ENCODE measurements at places on chromosomes 3 and 15.
A peak's percentile ranks its signal among the peaks of the same experiment; 100 is the strongest.

GRCh38 chr3:33083958-33084357 is 13.0 kb downstream of the GLB1 start:
- DNase-seq = no peak

GRCh38 chr3:54421943-54422342 is 299.6 kb downstream of the CACNA2D3 start:
- DNase-seq = no peak

GRCh38 chr15:57919754-57920153 is 145.8 kb downstream of the ALDH1A2 start:
- DNase-seq = no peak

- DNase-seq = no peak
These were observed 3.1 kb downstream of the DMXL2 start for GRCh38 chr15:51619331-51620035.

GRCh38 chr3:114319453-114319852 is 25.6 kb downstream of the TIGIT start:
- no peak for DNase-seq

DNA sequence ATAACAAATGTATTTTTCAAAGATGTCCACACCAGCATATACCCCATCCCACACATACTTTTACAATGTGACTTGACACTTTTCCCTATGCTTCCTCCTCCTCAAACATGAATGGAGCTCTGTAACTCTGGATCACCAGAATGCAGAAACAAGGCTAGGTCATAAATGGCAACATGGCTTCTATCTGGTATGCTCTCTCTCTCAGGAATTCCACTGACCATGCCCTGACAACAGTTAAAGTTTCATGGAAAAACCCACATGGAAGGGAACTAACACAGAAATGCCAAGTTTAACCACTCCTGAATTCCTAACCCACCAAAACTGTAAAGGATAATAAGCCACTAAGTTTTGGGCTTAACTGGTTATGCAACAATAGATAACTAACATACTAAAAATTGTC is 19.9 kb downstream of the MYO9A start:
- no peak for DNase-seq

DNA sequence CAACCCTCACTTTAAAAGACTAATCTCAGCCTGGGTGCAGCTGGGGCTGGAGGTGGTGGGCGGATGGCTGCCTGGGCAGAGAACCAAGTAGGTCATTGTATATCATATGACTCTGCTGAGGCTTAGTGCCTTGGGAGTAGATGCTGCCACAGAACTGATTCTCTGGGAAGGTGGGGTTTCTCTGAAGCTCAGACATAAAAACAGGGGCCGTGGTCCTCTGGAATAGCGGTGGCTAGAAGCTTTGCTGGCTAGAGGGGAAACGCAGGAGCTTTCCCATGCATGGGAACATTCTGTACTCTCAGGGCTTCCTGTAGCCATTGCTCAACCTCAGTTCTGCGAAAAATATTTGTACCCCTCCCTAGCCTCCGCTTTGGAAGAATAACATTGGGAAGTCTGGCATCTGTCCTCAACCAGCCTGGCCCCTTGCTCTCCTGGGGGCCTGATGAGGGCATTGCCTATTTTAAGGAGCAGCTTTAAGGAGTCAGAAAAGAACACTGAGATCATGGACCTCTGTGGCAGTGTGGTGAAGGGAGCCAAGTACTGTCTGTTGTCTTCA is 14.7 kb downstream of the TIMP4 start:
- peak; percentile 4 for DNase-seq

DNA sequence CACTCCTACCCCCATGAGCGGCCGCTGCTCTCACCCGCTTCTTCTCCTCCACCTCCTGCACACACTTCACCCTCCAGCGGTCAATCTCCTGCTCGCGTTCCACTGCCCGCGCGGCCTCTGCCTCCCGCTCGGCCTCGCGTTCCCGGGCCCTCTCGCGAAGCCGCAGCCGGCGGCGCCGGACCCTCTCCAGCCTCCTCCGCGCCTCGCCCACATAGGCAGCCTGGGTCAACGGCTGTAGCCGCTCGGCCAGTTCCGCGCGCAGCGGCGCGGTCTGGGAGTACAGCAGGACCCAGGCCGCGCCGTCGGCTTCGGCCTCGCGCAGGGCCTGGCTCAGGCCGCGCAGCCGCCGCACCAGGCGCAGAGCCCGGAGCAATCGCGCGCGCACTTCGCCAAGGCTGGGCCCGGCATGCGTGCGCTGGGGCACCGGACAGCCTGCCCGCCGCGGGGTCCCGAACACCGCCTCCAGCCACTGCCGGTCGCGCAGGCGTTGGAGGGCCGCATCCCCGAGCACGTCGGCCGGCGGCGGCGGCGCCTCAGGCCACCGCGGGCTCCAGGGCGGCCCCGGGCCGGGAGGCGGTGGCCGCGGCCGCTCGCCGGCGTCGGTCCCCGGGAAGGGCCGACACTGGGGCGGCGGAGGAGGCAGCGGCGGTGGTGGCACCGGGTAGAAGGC is 595 bp downstream of the PDCD7 start:
- peak; percentile 34 for DNase-seq

- DNase-seq = no peak
These were observed 58.4 kb downstream of the ARRDC4 start for GRCh38 chr15:98018761-98019351.

DNA sequence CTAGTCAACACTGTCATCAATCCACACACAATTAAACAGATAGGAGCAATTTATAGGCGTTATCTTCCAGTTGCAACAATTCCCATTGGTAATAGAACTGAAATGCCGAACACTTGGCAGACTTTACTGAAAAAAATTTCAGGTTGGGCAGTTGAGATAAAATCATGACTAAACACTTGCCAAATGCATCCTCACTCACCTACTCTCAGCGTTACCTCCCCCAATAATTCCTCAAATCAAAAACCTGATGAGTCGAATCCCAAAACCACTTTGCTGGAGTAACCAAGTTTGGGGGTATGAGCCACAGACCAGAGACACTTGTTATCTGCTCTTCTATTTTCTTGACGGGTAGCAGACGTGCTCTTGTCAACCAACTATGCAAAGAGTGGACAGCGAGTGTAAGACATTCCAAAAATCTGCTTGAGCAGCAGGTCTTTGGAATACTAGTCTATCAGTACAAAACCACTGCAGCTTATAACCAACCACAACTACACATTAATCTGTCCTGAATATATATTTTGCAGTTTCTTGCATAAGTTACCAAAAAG is 30.3 kb downstream of the PPP1R2 start:
- DNase-seq = no peak

GRCh38 chr3:178623666-178624255 is 87.5 kb downstream of the KCNMB2 start:
- DNase-seq = no peak

DNA sequence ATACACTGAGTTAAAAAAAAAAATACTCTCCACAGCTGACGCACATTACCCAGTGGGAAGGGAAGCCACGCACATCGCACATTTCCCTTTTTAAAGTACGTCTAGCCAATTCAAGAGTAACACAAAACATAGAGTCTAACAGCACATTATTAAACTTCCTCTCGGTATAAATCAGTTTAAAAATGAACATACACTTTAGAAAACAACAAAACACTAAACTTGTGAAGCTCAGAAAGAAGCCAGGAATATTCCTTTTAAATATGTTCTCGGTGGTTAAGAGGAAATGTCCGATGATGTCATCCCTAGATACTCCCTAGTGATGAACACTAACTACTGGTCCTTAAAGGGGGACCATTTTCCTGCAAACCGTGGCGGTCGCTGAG is 721 bp downstream of the MYEF2 start:
- DNase-seq = peak; percentile 81

- DNase-seq = no peak
These were observed 96.9 kb downstream of the LINGO1 start for GRCh38 chr15:77535845-77536244.

GRCh38 chr3:125213364-125213755 is 812 bp upstream of the SLC12A8 start:
- DNase-seq = no peak

DNA sequence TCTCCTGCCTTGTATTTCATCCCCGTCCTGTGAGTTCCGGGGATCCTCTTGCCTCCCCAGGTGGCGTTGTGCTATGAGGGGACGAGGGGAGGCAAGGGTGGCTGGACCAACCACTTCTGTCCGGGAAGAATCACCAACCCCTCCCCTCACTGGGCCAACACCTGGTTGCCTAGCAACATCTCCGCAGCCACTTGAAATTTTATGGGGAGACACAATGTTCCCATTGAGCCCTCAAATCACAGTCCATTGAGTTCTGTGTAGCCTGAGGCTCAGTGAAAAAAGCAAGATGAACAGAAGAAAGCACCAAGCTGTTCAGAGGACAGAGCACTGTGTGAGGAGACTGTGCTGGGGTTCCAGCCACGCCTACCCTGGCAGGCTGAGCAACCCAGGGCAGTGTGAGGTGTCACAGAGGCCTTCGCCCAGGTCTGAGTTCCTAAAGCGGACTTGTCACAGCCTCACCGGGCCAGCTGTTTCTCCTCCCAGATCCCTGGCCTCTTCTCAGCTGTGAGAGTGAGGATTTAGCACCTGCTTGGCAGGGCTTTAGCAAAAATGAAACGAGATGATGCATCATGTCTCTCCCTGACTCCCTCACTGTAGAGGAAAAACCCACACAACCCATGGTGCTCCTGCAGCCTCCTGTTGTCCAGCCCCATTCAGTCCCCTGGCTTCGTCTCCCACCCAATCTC is 76.8 kb downstream of the ATP2B2 start:
- DNase-seq = peak; percentile 46

GRCh38 chr3:187521546-187521945 is 148.6 kb downstream of the SST start:
- DNase-seq = no peak

GRCh38 chr3:64693031-64693430 is 5.2 kb upstream of the ADAMTS9 start:
- no peak for DNase-seq

- no peak for DNase-seq
These were observed 81.7 kb downstream of the RYR3 start for GRCh38 chr15:33392453-33392852.

DNA sequence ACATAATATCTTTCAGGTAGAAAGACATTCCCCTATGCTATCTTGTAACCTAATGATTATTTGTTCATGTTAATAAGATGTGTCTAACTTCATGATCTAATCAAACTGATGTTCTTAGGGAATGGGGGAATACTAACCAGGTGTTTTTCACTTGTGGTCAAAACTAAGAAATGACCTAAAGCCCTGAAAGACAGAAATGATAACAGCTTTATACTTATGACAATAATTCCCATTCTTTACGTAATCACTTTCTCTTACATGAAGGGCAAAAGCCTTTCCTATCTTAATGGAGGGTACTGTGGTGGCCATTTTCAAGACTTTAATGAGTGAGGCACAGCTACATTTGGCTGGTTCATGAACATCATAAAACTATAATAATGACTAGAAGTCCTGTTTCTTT is 33.9 kb upstream of the MEIS2 start:
- no peak for DNase-seq

DNA sequence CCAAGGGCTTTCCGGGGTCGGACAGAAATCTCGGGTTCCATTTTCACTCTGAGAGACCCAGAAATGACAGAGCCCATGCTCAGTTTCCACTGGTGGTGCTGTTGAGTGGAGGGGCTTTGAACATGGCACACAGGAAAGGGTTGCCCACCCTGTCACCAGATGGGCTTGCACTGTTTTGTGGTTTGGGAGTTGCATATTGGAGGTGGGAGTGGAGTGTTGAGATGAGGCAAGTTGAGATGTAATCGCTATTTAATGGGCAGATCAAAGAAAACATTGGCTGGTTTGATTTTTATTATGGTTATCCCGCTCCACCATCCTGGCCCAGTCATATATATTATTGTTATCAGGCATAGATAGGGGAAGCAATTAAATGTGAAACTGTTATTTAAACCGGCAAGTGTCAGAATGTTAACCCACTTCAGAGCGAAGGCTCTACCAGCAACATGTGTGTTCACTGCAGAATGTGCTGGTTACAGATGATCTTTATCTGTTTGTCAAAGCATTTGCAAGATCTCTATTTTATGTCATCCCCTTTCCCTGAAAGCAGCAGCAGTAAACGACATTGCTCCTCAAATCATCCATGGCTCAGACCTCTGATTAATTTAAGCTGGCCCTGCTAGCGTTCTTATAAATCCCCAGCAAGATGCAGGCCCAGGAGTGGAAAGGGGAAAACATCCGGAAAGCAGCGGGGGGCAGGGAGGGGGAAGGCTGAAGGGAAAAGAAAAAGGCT is 58.3 kb upstream of the TSEN2 start:
- DNase-seq = no peak

DNA sequence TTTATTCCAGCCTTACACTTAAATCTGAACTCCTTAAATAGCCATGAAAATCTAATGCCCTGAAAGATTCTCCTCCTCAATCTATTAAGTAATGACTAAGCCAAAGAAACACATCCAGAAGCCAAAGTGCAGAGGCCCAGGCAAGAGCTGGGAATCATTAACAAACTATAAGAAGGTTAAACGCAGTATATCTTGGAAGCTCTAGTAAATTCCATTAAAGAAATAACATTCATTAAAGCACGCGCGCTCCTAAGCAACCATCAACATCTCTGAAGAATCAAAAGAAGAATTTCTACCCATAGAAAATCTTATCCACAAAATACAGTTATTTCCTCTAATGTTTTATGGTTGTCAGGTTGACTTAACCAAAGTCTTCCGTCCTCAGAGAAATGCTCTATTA is 29.5 kb downstream of the MB21D2 start:
- no peak for DNase-seq

GRCh38 chr3:36941658-36942057 is 3.2 kb downstream of the TRANK1 start:
- DNase-seq = no peak

- DNase-seq = no peak
These were observed 15.5 kb downstream of the SCN10A start for GRCh38 chr3:38800511-38800910.

DNA sequence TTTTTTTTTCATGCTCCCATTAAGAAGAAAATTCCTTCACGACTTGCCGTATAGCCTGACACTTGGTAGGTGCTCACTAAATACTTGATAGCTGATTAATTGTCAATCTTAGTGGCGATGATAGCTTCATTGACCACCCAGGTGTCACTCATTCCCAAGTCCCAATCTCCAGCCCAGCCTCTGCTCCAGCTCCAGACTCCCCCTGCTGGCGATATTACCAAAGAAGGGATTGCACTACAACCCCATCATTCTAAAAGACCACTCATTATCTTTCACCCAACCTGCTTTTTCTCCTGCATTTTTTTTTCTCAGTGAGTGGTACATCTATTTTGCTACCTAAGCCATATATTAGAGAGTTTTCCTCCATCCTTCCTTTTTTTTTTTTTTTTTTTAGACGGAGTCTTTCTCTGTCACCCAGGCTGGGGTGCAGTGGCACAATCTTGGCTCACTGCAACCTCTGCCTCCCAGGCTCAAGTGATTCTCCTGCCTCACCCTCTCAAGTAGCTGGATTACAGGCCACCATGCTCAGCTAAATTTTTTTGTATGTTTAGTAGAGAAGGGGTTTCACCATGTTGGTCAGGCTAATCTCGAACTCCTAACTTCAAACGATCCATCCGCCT is 19.5 kb upstream of the COMMD2 start:
- DNase-seq = peak; percentile 59

DNA sequence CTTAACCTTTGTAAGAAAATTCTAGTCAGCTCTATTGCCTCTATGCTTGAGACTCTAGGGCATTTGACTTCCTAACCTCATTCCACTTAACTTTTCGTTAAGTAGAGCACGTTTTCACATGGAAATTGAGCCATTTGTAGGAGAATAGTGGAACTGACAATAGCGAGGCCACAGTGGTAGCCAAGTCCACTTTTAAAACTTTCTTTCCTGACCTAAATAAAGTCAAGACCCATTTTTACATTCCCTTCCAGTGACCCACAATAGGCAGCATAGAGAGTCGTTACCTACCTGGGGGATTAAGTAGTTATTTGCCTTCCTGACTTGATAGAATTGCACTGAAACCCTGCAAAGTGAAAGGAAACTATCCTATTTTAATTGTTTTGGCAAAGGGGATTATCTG is 386.0 kb upstream of the NECTIN3 start:
- no peak for DNase-seq

- DNase-seq = peak; percentile 27
These were observed 46.9 kb downstream of the RLBP1 start for GRCh38 chr15:89174476-89174875.

All from brain (organoid and tissue), 16 donors.